GM04504 (cell line): ENCODE measurements at places on chromosomes 2 and 18.

GRCh38 chr2:235938611-235939010, 229.6 kb downstream of the GBX2 start:
- no peak for DNase-seq

GRCh38 chr2:119846021-119846420, 86.3 kb downstream of the PTPN4 start:
- DNase-seq, result no peak

- DNase-seq, result no peak
Measured at GRCh38 chr2:161733025-161733424, 108.8 kb downstream of the SLC4A10 start.

DNA sequence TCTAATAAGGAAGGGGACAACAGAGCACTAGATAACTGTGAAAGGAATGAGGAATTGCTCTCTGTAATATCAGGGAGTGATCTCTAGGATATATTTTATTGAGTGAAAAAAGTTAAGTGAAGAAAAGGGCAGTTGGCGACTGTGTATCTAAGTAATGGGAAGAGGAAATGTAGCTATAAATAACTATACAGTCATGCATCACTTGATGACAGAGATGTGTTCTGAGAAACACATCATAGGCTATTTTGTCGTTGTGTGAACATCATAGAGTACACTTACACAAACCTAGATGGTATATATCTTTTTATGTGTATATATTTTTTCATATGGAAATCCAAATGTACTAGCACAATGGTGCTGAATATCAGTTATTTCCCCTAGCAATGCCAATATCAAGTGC, 329.3 kb downstream of the TXNL1 start:
- no peak for DNase-seq

DNA sequence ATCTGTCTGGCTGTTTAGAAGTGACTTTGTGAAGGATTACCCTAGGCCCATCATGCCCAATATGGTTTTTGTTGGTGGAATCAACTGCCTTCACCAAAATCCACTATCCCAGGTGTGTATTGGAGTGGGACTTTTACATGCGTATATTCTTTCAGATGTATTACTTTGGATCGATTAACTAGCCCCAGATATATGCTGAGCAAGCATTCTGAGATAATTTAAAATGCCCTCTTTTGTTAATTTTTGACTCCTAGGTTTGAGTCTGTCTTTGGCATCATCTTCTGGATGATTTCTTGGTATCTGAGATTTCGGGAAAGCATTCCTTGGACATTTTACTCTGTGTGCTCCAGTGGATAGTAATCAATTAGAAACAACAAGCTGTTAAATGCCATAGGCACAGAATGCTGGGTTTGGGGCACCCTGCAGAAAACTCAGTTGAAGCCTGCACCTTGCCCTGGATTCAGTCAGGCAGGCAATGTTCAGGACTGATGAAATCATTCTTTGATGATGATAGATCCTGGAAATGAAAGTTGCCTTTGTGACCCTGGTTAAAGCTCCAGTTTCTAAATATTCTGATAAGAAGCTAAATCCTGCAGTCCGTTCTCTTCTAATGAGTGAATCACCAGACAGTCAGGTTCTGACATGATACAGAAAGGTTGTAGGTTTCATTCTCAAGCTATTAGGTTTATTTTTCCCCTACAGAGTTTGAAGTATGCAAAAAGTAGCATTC, 1.1 kb downstream of the UGT1A1 start:
- DNase-seq, result no peak

GRCh38 chr2:85434696-85435095, 16.2 kb downstream of the SH2D6 start:
- no peak for DNase-seq

- DNase-seq, result no peak
Measured at GRCh38 chr2:57617318-57617717, 429.3 kb upstream of the VRK2 start.

- DNase-seq, result no peak
Measured at GRCh38 chr2:15750822-15751329, 159.2 kb downstream of the DDX1 start.

DNA sequence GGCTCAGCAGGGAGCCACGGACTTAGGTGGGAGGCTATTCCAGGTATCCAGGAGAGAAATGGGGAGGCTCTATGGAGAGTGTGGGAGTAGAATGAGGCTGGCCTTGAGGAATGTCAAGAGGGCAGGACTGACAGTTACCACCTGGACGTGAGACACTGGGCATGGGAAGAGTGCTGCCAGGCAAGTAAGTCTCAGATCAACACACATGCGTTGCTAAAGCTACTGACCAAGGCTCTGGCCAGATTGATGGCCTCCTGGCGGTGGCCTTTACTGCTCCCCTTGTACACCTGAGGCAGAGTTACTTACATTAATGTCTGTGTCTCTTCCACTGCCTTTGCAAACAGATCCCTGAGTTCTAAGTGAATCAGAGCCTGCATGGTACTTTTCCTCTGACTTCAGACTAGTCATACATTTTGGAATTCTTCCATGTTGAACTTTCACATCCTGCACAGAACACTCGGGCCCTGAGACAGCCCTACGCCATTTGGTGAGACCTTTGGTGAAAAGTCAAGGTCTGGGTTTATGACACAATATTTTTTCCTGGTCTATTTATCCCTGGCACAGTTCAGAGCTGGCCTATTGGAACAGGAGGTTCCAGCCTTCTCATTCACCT, 398.8 kb upstream of the TRIB2 start:
- peak; percentile 81 for DNase-seq

GRCh38 chr18:63022429-63023022, 297.0 kb downstream of the BCL2 start:
- no peak for DNase-seq

- DNase-seq, result no peak
Measured at GRCh38 chr2:152292991-152293390, 42.0 kb upstream of the FMNL2 start.

- no peak for DNase-seq
Measured at GRCh38 chr18:70293166-70293565, 4.3 kb downstream of the SOCS6 start.

DNA sequence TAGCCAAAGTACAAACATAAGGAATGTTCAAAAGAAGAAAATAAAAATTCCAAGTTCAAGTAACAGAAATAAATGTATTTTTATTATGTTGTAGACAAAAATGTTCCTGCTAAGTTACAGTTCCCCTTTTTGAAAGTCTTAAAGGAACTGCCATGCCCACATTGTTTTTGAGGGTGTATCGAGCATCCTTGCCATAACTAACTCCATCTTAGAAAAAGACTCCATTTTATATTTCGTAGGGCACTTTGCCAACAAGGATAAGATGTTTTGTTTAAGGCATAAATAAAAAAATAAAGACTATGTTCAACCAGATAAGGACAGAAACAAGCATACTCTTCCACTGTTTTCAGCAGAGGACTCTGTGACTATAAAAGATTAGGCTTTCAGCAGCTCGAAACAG, 67.3 kb downstream of the TMEM237 start:
- no peak for DNase-seq

DNA sequence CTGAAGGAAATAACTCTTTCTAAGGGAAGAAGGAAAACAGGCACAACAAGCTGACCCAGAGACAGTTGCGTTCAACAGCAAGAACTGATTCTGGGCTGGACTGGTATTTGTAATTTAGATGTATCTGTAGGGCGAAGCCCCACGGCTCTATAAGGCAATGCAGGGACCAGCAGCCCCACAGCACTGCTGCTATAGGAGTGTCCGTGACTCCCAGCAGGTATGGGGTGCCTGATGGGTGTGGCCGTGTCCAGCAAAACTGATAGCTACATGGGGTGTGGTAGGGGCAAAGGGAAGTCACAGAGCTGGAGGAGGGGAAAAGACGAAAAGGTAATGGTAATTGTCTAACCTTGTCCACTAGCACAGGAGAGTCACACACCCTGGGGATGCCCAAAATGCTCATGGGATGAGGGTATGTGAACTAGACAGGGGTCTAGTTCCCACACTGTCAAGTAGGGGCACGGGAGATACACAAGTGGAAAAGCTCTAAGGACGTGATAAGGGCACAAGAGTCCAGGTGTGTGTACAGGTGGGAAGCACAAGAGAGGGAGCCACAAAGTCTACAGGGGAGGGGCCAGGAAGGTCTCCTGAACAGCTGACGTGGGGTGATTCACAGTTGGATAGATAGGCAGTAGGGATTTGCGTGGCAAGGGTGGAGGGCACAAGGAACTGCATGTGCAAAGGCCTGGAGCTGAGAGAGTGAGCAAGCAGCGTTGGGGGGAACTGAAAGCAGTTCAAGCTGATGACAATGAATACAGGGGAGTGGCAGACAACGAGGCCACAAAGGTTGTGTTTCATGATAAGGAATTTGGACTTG, 48.5 kb upstream of the ASPRV1 start:
- DNase-seq, result no peak

DNA sequence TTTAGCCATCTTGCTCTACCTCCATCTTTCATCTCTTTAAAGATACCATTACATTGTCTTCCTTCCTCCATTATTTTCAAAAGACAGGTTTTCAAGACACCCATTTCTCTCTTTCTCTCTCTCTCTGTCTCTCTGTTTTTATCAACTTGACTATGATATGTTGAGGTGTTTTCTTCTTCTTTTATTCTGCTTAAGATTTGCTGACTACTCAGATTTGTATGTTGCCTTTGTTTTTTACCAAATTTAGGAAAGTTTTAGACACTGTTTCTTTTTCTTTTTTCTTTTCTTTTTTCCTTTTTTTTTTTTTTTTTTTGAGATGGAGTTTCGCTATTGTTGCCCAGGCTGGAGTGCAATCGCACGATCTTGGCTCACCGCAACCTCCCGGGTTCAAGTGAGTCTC, 647.5 kb upstream of the VRK2 start:
- no peak for DNase-seq

DNA sequence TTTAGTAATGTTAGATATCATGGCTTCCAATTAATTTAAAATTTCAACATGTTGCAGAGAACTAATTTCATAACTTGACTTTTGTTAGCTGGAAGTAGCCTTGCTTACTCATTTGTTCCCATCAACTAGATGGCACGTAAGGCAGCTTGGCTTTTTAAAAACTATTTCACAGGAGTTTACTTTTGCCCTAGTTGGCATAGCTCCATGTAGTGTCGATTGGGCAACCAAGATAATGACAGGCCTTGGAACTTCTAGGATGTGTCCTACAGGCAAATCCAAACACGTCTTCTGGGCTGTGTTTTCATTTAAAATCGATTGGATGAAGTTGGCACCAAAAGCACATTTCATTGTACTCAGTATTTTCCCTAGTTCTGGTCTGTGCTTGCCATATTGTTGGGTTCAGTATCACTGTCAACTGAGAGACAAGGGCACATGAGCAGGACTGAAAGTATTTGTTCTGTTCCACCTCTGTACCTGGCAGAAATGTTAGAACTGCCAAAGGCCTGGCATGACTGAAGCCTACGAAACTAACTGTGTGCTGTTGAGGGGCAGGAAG, 29.4 kb downstream of the HADHB start:
- peak; percentile 95 for DNase-seq

GRCh38 chr2:47086571-47086970, 68.5 kb downstream of the STPG4 start:
- no peak for DNase-seq

DNA sequence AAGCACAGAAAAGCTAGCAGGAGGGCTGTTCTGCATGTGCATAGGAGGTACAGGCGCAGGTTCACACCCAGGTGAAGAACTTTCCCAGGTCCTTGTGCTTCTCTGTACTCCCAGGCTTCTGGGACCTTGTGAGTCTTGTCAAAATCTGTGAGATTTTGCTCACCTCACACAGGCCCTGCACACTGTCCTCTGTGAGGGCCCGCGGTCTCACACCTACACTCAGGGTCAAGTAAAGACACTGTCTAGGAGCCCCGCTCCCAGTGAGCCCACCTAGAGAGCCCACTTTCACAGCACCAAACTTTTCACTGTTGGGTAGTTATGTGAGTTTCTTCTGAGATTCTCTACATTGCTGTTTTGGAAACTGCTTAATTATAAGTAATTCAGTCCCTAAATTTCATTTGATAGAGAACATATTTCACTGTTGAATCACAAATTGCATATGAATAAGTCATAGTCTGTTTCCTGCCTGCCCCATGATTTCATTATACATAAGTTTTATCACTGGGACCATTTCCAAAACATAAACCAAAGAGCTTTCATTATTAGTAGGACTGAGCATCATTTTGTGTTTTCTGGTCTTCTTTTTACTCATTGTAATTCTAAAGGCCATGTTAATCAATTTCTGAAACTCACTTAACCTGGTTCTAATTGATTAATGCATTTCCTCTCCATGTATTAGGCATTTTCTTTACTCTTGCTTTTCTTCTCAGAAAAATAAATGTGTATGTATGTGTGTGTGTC, 234.2 kb upstream of the SPOPL start:
- DNase-seq, result peak; percentile 32

GRCh38 chr2:168136392-168136977, 110.9 kb downstream of the STK39 start:
- DNase-seq, result peak; percentile 18

DNA sequence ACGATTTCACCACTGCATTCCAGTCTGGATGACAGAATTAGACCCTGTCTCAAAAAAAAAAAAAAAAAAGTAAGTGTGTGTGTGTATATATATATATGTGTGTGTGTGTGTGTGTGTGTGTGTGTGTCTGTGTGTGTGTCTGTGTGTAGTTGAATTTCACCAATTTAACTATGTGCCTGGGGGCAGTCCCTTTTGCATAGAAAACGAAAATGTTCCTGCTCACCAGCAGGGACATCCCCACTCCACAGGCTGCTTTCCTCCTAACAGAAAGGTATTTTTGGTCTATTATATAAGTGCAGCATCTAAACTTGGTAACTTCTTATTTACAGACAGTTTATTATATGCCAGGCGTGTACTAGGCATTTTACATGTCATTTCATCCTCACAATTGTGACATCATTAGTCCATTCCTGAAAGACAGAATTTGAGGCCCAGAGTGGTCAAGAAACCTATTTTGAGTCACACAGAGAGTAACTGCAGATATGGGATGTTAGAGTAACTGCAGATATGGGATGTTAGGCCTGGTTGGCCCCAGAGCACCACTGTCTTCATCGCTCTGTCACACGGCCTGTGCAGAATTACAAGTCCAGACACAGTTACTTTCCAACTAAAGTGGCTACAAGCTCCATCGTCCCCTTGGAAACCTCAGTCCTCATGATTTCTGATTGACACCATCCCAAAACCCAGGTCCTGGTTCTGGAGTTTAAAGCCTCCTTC, 9.3 kb upstream of the TTL start:
- no peak for DNase-seq

DNA sequence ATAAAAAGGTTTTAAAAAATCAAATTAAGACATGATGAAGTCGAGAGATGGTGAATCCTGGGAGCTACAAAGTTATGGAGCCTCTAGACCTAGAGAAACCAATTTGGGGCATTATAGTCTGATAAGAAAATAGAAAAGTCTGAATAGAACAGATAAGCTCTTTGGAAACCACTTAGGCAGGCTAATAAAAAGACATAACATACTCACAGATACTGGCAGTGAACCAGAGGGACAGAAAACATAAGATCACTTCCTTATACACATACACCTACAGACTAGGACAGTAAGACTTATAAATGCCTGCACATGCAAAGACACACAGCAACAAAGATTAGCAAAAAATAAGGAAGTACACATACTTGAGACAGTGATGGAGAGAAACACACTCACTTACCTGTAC, 20.0 kb downstream of the SMC6 start:
- no peak for DNase-seq
